Stimulated activated CD8-positive, alpha-beta memory T cell treated with anti-CD3 and anti-CD28 coated beads, Interleukin-4, amount 100 ng/mL, for 1 hour (primary cell): ENCODE measurements at places on chromosomes 7 and 10.

- no peak for DNase-seq
Observed at GRCh38 chr10:131086094-131086493, 225.4 kb downstream of the TCERG1L start.

- DNase-seq, result no peak
Observed at GRCh38 chr7:94298943-94299342, 95.8 kb upstream of the COL1A2 start.

- no peak for DNase-seq
Observed at GRCh38 chr10:75068523-75068922, 42.9 kb upstream of the SAMD8 start.

DNA sequence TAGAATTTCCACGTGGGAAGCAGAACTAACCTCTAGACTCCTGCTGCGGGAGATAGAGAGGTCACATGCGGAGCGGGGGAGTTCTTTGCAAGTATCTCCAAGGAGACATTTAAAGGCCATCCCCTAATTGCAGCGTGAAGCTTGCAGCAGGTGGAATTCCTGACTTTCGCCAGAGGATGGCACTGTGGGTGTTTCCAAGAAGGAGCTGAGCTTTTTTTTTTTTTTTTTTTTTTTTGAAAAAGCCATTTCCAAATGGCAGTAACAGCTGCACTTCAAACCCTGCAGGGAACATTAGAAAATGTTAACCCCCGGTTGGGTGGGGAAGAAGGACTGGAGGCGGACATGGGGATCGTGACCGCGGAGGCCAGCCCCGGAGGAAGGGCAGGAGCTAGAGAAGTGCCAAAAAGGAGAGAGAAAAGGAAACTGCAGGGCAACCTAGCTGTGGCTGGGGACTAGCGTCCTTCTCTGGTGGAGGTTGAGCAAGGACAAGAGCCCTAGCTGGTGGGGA lies 487.7 kb downstream of the TYW1 start:
- DNase-seq, result no peak

DNA sequence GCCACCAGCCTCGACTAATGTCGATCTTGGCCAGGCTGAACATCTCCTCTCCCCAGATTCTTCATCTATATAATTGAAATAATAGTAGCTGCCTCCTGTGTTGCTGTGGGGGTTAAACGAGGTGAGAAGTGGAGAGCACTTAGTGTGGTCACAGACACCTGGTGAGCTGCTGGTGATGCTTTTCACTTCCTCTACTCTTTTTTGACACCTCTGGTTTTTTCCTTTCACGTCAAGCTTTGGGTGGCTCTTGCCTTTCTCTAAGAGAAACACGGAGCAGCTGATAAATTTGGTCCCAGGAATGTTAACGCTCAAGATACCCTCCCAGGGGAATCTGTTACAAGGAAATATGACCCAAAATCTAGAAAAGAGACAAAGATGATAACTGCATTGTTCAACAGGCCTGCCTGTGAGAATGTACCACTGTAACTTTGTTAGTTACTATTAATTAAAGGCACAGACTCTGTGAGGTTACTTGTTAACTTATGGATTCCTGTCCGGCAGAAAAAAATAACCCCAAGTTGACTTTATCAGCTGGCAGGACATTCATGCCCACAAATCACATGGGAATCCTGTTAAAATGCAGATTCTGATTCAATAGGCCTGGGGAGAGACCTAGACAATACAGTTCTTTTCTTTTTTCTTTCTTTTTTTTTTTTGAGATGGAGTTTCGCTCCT lies 9.5 kb upstream of the NPFFR1 start:
- DNase-seq, result no peak

GRCh38 chr10:74921744-74922143 lies 95.3 kb downstream of the KAT6B start:
- DNase-seq, result no peak

- DNase-seq, result no peak
Observed at GRCh38 chr10:5040781-5041470, 37.3 kb upstream of the AKR1C2 start.
